ENCODE measurements at places on chromosomes 13 and 19. TPM values are rescaled to one million over a fixed set of nuclear protein-coding genes. Genes with fewer than 3 reads are reported as not detected.

DNA sequence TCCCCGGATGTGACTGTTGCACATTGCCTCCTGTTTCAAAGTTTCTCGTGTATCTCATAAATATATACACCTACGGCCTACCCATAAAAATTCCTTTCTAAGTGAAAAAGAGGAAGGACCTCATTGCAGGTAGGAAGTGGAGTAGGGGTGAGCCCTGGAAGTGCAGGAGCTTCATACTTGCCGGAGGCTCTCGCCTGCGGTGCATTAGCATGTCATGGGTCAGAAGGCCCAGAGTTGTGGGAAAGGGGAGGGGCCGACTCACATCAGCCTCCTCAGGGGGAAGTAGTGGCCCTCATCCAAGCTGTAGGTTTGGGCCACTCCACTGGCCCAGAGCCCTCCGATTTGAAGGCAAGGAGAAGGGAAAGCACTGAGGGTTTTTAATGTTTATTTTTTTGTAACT, 26.0 kb upstream of the IRS2 start:
- DNase-seq: peak; percentile 76

DNA sequence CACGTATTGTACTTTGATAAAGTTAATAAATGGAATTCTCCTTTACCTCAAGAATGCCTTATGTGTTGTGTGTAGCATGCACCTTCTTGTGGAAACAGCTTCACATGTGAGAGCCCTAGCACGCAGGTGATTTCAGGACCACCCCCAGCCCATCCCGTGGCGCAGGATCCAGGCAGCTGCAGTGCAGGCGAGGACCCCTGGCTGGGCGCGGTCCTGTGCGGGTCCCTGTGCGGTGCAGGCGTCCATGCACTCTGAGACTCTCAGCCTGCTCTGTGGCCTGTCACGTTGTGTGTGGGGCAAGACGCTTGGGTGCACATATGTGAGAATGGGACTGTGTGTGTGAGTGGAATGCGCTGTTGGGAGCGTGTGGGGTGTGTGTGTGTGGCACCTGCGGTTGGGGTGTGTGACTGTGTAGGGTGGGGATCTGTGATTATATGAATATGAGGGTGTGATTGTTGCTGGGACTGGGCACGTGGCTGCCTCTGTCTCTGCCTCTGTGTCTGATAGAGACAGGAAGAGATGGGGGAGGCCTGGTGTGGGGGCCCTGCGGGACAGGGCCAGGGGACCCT, 30.8 kb downstream of the WTIP start:
- no peak for DNase-seq

DNA sequence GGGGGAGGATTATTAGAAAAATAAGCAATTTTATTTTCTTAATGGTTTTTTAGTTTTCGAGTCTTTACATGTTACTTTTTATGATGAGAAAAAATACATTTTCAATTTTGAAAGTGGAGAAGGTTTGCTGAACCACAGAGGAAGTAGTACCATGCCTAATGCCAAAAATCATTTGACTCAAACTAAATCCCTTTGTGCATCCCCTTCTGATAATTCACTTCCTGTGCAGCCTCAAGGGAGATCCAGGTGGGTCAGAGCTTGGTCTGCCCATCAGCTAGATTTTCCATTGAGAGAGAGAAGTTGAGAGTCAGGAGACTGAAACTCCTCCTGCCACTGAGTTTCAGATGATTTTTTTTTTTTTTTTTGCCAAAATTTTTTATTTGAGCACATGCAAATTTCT, 571.7 kb downstream of the LIG4 start:
- no peak for DNase-seq

RFPL4A gene
- total RNA-seq: not detected

CCDC106 gene
- total RNA-seq: 41.4 TPM

DNA sequence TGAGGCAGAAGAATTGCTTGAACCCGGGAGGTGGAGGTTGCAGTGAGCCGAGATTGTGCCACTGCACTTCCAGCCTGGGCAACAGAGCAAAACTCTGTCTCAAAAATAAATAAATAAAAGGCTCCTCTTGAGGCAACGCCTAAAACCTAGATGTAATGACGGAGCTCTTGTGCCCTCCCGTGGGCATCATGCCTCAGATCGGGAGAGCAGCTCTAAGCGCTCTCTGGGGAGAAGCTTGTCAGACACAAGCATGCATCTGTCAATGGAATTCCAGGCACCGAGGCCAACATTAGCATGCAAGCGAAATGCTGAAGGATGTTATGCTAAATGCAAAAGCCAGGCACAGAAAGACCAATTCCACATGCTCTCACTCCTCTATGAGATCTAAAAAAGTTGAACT, 45.6 kb upstream of the MRI1 start:
- DNase-seq: peak; percentile 89

DNA sequence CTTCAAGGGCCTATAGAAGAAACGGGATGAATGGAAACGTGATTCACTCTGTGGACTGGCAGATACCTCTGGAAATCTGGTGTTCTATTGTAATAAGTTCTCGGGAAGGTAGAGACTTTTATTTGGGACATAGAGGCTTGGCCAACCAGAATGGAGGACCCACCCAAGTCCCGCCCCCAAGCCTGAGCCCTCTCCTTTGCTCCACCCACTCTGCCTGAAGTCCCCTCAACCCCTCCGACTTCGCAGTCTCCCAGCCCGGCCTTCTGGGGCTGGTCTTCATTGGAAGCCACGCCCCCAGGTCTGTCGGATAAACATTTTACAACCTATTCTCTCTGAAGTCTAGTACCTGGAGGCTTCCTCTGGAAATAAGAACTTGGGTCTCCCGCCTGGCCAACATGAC, 16.9 kb downstream of the FBXL12 start:
- DNase-seq: no peak

GRCh38 chr13:59519819-59520218, 643.9 kb downstream of the DIAPH3 start:
- DNase-seq: no peak

DNA sequence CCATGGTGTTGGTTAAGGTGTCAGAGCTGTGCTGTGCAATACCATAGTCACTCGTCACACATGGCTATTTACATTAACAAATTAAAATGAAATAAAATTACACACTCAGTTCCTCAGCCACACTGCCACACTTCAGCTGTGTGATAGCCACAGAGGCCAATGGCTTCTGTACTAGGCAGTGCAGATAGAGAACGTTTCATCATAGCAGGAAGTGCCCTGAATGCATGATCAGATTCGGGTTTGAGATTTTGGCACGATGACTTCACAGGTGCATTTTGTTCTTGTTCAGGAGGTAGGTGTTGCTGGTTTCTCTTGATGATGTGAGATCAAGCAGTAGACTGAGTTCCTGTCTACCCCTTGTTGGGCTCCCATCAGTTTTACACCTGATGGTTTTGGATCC, 6.5 kb downstream of the ARMC6 start:
- DNase-seq: no peak

GRCh38 chr19:49161987-49162386, 4.4 kb downstream of the TRPM4 start:
- no peak for DNase-seq
